HFF-Myc (cell line): ENCODE measurements at places on chromosomes 5 and 9.
A peak's percentile ranks its signal among the peaks of the same experiment; 100 is the strongest.

- DNase-seq = no peak
Measured at GRCh38 chr5:173383711-173384110, 55.5 kb upstream of the STC2 start.

GRCh38 chr5:82362636-82363035, 84.5 kb upstream of the RPS23 start:
- DNase-seq = no peak

GRCh38 chr5:53376853-53377252, 103.6 kb upstream of the FST start:
- no peak for DNase-seq

DNA sequence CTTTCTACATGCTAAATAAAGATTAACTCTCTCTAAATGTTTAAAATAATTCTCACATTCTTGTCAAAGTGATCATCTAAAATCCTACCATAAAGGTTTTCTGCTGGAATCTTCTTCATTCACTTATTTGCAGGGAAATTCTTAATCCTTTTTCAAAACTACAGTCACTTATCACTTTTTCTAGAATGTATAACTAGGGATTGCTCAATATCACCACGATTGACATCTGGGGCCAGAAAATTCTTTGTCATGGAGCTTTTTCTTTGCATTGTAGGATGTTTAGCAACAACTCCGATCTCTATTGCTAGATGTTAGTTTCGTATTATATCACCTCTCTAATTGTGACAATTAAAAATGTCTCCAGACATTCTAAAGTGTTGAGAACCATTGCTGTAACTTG, 344.9 kb upstream of the PIK3R1 start:
- DNase-seq = no peak

GRCh38 chr9:91604451-91605179, 181.0 kb upstream of the NFIL3 start:
- no peak for DNase-seq

DNA sequence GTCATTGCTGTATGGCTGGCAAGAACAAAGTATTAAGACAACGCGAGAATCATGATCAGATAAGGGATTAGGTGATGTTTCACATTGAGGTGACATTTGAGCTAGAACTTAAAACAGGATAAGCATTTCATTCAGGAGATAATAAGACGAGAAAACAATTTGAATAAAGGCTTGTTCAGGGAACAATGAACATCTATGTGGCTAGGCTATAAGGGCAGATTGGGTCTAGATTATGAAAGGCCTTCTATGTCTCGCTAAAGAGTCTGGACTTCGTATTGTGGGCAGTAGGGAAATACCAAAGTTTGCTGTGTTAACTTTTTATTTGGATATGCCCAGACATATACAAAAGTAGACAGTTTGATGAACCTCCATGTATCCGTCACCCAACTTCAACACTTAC, 6.9 kb downstream of the MRPL22 start:
- no peak for DNase-seq

- DNase-seq = peak; percentile 22
Measured at GRCh38 chr9:107548298-107549142, 59.0 kb upstream of the KLF4 start.

DNA sequence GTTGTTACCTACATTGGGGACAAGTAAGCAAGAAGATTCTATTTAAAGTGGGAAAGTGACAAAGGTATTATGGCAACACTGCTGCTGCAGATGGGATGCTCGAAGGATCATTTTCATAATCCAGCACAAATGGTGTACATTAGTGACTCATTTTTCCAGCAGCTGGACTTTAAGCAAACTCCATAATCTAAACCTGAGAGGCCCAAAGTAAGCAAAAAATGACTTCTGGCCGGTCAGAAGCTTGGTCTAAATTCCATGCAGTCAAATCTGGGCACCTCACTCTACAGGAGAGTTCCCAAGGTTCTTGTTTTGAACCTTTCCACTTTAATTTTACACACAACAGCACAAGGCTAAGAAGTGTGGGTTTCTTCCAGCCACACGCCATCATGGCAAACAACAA, 43.6 kb upstream of the TRAF1 start:
- no peak for DNase-seq

- DNase-seq = no peak
Measured at GRCh38 chr5:103362211-103362610, 103.6 kb downstream of the MACIR start.

- DNase-seq = no peak
Measured at GRCh38 chr5:140162275-140162674, 12.7 kb upstream of the CYSTM1 start.

DNA sequence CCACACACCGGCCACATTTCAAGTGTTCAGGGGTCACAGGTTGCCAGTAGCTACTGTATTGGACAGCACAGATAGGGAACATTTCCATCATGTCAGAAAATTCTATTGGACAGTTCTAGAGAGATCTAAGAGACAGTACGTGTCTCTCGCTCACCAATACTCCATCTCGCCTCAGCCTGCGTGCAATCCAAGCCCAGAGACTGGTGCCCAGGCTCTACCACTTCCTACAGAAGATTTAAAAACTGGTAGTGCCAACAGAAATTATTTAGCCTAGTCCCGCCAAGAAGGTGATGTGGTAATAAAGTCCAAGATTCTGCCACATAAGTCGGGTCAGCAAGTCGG, 390 bp upstream of the SNX2 start:
- DNase-seq = no peak
